Iris pigment epithelial cell (primary cell): ENCODE measurements at places on chromosomes 4 and X.

DNA sequence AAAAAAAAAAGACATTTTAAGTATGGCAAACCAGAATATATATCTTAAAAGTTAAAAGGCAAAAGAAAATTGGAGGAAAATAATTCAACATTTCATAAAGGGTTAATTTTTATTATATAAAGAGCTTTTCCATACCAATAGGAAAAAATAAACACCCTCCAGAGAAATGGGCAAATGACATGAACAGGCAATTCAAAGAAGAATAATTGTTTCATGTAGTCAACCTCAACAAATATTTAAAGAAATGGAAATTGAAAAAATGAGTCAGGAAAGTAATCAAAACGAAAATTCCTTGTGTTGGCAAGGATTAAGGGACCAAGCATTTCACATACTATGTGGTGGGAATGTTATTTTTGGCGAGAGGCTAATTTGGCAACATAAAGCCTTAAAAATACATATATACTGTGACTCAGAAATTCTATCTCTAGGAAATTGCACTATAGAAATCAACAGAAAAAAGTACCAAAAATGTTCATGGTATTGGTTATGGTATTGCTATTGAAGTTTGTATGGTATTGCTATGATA, 87.6 kb downstream of the HAUS3 start:
- no peak for DNase-seq

DNA sequence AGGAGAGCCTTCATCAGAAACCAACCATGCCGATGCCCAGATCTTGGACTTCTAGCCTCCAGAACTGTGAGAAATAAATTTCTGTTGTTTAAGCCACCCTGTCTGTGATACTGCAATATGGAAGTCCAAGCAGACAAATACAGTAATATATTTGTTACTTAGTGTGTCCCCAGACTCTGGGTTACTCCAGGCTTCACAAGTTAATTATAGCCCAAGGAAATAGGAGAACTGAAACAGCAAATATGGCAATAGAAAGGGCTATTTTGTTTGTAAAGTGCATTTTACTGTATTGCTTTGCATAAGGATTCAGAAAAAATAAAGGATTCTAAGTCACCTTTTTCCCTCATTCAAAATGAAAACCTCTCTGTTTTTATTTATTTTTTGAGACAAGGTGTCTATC, 15.7 kb downstream of the TIGD4 start:
- DNase-seq, result no peak

GRCh38 chr4:168887809-168888208, 122.2 kb downstream of the CBR4 start:
- DNase-seq, result no peak

DNA sequence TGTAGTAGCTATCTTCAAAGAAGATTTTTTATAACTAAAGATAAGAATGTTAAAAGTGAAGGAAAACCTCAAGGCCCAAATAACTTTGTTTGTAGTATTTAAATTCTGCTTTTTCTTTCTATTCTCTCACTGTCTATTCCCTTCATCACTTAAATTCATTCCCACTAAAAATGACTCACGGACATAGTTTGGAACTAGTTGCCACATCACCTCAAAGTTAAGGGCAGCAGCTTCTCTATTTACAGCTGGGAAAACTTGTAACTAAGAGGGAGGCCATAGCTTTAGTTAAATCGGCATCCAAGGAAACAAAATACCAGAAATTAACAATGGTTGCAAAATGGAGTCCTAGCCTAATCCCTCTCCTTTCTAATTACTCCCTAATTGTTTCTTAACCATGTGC, 325.4 kb upstream of the MAGEB2 start:
- peak; percentile 10 for DNase-seq

DNA sequence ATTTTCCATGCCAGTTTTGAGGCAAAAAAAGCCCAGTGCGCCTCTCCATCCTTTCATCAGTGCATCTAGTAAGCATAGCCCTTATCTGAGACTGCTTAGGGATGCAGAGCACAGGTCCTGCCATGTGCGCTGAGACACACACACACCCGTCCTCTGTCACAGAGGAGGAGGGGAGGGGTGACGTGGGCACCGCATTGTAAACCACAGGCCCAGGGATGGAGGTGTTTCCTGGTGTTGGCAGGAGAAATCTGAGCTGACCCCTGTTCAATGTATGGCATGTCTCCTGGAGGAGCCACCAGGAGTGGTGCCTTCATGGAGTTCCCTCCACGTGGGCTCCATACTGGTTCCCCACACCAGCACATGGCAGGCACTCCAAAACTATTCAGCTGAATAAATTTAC, 65.8 kb upstream of the HELT start:
- no peak for DNase-seq

DNA sequence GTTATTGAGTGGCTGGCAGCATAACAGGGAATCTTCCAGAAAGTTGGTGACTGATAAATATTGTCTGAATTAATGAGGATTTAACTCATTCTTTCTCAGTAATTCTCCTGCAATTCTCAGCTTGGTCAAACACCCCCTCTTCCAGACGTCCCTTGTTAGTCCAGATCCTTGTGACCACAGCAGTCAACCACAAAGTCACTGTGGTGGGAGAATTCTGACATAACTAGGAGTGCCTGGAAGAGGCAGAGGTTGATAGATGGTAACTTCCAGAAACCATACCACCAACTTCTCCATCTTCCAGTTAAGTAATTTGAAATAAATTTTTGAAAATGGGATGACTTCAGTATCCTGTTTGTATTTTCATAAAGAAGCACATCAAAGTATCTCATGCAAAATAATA, 90.1 kb downstream of the CEP44 start:
- DNase-seq, result no peak

GRCh38 chrX:1249101-1249887, 19.3 kb upstream of the CSF2RA start:
- peak; percentile 36 for DNase-seq

DNA sequence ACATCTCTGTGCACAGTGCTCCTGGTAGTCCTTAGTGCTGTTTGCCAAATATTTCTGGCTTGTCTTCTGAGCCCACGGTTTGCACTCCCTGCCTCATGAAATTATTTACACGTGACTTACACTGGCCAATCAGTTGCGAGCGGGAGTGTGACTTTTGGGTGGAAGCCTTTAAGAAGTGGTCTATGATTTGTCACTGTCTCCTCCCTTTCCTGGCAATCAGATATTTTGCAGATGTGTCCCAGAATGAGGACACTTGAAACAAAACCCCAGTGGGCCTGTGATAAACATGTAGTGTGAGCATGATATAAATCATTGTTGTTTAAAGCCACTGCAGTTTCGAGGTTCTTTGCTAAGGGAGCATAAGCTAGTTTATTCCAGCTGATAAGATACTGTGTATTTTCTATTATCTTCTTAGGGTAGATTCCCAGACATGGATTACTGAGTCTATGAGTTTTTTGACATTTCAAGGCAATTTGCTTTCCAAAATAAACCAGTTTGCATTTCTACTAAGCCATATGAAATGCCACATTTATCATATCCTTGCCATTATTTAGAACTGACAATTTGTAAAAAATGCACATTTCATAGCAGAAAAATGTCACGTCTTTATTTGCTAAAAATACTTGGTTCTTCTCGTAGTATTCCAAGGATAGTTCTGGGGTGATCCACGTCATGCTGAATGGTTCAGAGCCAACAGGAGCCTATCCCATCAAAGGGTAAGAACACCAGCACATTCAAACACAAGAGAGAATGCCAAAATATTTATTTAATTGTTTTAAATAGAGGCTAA, 12.0 kb downstream of the BST1 start:
- DNase-seq, result no peak

DNA sequence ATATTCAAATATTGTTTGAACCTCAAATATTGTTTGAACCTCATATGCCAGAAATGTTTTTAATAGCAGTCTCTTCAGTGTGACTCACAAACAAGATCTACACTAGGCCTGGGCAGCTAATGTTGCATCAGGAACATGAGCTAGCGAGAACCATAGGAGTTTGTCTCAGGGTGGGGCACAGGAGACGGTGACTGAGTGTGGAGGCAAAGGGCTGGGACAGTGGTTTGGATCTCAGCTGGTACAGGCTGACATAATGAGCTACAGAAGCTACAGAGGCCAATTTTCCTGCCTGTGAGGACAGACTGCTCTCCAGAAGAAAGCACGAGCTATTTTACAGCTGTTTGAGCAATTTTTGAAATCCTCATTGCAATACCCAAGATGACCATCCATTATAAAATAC, 224.7 kb downstream of the CENPC start:
- no peak for DNase-seq

- DNase-seq, result peak; percentile 38
Measured at GRCh38 chr4:41977709-41978108, 3.8 kb upstream of the DCAF4L1 start.

GRCh38 chr4:184328022-184328736, 110.5 kb upstream of the ENPP6 start:
- peak; percentile 44 for DNase-seq

DNA sequence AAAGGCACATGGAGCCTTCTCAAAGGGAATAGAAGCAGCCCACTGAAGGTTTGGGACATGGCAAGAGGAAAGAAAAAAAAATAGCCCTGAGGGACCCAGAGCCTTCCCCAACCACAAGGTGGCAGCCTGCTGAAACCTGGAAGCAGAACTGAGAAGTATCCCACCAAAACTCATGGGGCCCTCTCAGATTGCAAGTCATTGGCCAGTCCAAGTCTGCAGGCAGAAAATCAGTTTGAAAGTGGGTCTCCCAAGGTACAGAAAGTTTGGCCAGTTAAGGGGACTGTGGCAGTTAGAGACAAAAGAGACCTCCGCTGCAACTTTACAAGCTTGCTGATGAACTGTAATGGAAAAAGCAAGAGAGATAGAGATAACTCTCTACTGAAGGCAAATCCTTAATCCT, 155.8 kb downstream of the ANTXR2 start:
- DNase-seq, result peak; percentile 65

- no peak for DNase-seq
Measured at GRCh38 chrX:130631011-130631410, 229.2 kb downstream of the RBMX2 start.

DNA sequence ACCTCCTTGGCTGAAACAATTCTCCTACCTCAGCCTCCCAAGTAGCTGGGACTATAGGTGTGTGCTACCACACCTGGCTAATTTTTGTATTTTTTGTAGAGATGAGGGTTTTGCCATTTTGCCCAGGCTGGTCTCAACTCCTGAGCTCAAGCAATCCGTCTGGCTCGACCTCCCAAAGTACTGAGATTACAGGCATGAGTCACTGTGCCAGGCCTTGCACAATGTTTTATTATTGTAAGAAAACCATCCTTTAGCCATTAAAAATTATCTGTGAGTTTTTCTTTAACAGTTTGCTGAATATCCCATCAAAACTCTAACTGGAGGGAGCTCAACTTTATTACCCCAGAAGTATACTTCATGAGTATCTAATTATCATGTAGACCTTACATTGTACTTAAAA, 900.3 kb downstream of the PCDH7 start:
- peak; percentile 28 for DNase-seq

DNA sequence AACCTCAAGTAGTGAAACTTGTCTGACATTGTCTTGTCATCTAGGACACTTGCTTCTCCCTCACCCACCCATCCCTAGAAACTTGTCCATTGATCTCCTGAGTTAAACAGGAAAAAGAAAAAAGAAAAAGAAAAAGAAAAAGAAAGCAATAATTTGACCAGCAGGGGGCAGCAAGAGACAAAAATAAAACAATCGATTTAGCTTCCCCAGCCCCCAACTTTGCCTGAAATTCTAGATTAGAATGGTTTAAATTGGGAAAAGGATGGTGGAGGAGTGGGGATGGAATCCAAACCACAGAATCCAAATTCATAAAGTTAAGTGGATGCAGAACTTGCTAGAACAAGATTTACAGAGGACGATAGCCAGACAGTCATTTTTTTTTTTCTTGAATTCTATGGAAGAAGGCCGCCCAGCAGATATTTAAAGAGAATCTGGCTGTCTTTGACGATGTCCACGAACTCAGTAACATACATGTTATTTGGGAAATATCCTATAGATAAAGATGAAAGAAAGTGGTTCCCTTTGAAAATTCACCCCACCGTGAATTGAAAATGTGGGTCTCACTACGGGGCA, 282.9 kb downstream of the USP46 start:
- DNase-seq, result peak; percentile 26

- no peak for DNase-seq
Measured at GRCh38 chr4:16122784-16123183, 39.0 kb upstream of the PROM1 start.

- DNase-seq, result no peak
Measured at GRCh38 chrX:114715096-114715495, 131.2 kb downstream of the HTR2C start.

DNA sequence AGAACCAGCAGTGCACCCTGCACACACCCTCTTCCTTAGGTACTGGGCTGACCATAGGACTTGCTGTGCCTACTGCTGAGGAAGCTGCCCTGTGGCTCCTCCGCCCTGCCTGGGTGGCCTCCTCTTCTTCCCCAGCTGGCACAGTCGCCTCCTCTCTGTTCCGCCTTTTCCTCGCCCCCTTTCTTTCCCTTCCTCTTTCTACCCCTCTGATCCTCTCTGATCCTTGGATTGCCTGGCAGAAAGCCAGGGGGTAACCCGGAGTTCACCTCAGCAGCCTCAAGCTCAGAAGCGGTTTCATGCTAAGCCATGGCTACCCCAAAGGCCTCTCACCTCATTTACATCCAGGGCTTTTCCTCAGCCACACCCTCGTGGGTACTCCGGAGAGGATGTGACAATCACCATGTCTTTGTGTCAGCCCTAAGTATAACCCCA, 136.2 kb downstream of the SMIM20 start:
- DNase-seq, result no peak

- DNase-seq, result no peak
Measured at GRCh38 chrX:69203638-69204037, 38.4 kb upstream of the PJA1 start.

DNA sequence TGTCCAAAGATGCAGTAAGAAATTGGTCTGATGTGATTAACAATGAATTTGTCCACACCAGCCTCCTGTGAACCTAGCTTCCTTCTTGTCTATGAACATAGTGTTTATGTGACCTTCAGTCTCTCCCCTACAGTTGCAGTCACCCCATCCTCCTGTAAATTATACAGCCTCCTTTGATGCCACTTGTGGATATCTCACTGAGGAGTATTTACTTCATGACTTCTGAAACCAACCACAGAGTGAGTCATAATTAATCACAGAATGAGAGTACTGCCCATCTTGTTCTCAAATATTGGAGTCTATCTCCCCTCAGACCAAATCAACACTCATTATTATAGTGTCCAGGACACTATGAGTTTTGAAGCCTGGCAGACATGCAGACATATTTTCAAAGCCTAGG, 27.3 kb upstream of the XAGE2 start:
- peak; percentile 8 for DNase-seq

DNA sequence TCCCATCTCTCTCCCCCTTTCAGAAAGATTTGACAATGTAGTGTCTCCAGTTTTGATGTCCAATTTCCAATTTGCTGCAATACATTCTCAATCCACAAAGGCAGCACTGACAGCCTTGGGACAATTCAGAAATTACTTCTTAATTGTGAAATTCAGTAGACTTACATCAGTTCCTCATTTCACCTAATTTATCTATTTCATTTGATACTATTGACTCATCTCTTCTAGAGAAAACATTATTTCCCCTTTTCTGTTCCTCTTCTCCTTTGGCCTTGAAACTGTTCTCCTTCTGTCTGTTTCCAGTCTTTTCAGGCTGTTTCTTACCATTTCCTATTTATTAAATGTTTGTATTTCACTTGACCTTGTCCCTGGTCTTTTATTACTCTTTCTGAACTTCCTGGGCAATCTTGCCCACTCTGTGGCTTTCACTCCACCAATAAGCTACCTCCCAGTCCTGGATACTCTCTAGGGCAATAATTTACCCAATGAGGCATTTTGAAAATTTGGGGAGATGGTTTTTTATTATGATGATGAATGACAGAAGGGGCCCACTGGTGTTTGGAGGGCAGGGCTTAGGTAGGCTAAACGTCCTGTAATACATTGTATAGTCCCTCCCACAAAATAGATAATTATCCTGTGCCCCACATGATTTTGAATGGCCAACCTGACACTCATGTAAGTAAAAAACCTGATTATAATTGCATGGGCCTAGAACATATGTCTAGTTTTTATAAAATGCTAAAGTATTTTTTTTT, 498.0 kb upstream of the BOD1L1 start:
- DNase-seq, result peak; percentile 5
